Suppressor macrophage (primary cell): ENCODE measurements at places on chromosomes 2 and 18.

DNA sequence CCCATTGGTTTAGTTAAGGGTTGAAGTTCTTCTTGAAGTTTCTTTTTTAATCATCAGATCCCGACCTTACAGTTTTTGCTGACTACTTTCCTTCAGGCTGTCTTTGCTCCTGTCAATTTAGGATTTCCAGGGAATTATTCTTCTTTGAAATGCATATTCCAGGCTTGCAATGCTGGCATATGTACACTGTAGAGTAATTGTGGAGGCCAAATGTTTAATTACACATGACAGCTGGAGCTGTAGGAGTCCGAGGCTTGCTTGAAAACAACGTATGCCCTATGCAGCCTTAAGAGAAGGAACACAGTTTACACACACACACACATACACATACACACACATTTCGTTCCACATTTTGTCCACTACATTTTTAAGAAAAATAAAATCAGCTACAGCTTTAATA is 602.3 kb downstream of the TMEM182 start:
- DNase-seq: no peak

- DNase-seq: no peak
These were observed 496.2 kb downstream of the SATB2 start for GRCh38 chr2:198961547-198961946.

DNA sequence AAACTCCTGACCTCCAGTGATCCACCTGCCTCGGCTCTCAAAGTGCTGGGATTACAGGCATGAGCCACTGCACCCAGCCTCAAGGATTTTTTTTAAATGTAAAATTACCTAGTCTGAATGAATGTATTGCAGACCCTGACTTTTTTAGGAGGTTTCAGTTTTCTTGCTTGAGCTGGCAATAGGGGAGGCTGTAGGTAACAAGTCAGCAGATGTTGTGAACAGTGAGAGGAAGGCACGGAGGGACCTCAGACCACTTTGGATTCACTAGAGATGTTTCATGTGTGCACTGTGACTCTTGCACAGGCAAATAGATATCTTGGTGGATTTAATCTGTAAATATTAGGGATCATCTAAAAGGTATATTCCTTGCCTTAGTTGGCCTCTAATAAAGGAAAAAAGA is 6.4 kb downstream of the NDUFV2 start:
- no peak for DNase-seq

GRCh38 chr2:73291461-73292315 is 1.7 kb downstream of the EGR4 start:
- peak; percentile 57 for DNase-seq

- no peak for DNase-seq
These were observed 88.3 kb upstream of the SALL3 start for GRCh38 chr18:78891185-78891762.

- no peak for DNase-seq
These were observed 243.3 kb upstream of the KCNJ3 start for GRCh38 chr2:154455166-154455565.

DNA sequence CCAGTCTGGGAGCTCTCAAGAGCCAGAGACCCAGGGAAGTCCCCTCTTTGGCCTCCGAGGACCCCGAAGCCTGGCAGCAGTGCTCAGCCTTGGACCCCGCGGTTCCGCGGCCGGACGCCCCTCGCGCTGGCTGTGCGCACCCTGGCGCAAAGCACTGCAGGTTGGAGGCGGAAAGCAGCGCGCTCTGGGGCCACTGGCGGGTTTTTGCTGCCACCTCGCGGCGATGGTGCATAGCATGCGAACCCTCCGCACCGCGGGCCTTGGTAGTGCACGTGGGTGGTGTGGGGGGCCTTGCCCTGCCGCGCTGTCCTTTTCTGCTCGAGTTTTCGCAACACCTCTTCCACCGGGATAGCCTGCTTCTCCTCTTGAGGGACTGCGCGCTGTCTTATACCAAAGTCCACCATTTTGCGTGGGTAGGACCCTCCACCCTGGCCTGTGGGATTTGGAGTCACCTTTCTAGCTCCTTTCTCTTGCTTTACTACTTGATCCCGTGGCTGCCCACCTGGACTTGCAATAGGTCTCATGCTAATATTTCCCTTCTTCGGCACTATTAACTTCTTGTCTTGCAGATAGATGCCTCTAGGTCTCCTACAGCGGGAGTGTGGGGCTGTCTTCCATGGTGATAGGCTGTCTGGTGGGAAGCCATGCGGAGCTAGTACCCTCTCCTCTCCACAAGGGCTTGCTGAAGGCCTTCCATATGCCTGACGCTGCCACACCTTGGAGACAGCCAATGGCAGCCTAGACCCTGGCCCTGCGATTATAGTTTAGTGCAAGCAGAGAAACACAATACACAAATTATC is 14.3 kb downstream of the SIX3 start:
- peak; percentile 85 for DNase-seq
